GF-D8 (cell line): ENCODE measurements at places on chromosomes 4 and X.

DNA sequence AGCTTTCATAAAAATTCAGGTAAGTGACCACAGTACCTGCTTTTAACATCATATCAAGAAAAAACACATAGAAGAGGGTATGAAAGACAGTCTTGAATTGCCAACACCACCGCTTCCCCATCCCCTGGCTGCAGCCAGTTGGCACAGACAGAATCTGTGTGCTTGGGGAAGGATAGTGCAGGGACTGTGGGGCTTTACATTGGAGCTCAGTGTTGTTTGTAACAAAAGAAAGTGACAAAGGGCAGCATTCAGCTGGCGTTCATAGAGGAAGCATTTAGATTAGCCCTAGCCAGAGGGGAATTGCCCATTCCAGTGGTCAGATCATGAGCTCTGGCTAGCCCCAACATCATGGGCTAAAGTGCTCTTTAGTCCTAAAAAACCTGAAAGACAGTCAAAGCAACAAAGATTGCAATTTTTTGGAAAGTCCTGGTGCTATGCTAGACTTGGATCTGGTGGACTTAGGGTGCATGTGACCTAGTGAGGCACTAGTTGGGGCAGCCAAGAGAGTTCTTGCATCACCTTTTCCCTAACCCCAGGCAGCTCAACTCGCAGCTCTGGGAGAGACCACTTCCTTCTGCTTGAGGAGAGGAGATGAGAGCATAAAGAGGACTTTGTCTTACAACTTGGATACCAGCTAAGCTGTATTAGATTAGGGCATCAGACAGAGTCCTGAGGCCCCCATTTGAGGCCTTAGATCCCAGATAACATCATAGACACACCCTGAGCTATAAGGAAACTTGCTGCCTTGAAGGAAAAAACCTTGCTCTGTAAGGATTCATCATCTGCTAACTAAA, 1602.4 kb upstream of the ADGRL3 start:
- no peak for DNase-seq

DNA sequence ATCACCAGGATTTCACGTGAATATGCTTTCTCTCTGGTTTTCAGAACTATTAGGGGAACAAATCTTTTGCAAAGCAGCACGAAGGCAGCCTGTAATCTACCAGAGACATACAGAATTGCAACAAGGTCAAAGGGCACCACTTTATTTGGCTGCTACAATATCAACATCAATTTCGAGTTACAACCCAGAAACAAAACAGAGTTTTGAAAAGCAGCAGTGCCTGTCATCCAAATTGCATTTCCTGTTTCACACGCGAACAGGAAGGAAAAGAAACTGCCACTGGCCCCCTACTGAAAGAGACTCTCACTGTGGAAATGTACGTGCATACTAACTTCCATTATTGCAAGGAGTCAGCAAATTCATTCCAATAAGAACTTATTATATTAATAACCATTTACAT, 17.1 kb upstream of the C1QTNF7 start:
- DNase-seq, result no peak

GRCh38 chr4:504076-504475, 5.1 kb downstream of the PIGG start:
- DNase-seq, result no peak

DNA sequence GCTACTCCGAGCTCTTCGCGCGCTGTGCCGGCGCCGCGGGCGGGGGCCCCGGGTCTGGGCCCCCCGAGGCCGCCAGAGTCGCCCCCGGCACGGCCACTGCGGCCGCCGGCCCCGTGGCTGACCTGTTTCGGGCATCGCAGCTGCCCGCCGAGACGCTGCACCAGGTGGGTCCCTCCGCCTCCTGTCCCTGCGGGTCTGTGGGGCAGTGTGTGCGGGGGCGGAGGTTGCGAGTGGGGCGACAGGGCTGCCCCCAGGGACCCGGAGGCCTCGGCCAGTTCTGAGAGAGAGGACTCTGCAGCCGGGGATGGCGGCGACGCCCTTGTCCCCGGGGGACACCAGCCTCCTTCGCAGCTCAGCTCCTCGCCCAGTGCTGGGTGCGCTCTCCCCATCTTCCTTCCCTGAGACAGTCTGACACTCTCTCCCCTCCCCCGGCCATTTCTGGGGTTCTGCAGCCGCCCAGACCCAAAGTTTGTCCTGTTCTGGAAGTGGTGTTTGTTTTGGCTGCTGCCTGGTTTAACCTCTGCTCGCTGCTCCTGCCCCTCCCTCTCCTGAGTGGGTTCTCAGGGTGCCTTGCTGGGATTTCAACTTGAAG, 609 bp downstream of the REPS2 start:
- DNase-seq, result no peak

DNA sequence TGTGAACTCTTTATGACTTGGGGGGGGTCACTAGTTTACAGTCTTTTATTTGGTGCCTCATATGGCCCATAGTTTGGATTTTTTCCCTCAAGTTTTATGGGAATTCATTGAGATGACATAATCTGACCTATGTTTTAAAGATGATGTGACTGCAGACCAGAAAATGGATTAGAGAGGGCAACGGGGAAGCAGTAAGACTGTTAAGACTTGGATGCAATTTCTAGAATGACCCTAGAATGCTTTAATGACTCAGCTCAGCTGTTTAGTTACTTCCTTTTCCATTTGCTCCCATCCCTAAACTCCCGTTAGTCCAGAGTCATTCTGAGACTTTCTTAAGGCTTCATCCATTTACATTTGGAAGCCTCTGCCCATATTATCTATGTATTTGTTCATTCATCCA, 59.9 kb upstream of the PDGFRA start:
- no peak for DNase-seq

DNA sequence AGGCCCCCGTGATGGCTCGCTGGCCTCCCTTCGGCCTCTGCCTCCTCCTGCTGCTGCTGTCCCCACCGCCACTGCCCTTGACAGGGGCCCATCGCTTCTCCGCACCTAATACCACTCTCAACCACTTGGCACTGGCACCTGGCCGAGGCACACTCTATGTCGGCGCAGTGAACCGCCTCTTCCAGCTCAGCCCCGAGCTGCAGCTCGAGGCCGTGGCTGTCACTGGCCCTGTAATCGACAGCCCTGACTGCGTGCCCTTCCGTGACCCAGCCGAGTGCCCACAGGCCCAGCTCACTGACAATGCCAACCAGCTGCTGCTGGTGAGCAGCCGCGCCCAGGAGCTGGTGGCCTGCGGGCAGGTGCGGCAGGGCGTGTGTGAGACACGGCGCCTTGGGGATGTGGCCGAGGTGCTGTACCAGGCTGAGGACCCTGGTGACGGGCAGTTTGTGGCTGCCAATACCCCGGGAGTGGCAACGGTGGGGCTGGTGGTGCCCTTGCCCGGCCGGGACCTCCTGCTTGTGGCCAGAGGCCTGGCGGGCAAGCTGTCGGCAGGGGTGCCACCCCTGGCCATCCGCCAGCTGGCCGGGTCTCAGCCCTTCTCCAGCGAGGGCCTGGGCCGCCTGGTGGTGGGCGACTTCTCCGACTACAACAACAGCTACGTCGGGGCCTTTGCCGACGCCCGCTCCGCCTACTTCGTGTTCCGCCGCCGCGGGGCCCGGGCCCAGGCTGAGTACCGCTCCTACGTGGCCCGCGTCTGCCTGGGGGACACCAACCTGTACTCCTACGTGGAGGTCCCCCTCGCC, 3.0 kb downstream of the PLXNB3 start:
- no peak for DNase-seq

- DNase-seq, result no peak
Observed at GRCh38 chr4:85399270-85399669, 75.7 kb upstream of the ARHGAP24 start.

- DNase-seq, result no peak
Observed at GRCh38 chr4:182748283-182748682, 168.9 kb downstream of the DCTD start.

GRCh38 chrX:123830309-123830708, 29.5 kb upstream of the XIAP start:
- DNase-seq, result no peak

- no peak for DNase-seq
Observed at GRCh38 chr4:104395168-104395614, 99.5 kb downstream of the CXXC4 start.

DNA sequence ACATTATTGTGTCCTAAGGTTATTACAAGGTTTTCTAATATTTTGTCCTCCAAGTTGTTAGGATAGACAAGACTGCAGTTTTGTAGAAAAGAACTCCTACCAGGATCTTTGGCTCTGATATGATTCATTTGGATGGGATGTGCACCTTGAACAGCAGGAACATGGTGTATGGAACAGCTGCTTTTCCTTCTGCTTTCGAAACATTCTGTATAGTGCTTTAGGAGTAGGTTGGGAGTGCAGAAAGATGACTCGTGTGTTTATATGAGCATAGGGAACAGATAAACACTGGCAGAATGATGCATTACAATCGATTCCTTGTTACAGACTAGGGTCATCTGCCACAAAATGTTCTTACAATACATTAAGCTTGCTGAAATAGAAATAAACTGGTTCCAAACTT, 790.1 kb downstream of the DMD start:
- no peak for DNase-seq

GRCh38 chr4:183118141-183118540, 19.1 kb downstream of the WWC2 start:
- DNase-seq, result no peak

GRCh38 chr4:5051278-5052203, at the start of gene STK32B:
STK32B (plus strand) TSS chr4:5051480.
- DNase-seq, result no peak

DNA sequence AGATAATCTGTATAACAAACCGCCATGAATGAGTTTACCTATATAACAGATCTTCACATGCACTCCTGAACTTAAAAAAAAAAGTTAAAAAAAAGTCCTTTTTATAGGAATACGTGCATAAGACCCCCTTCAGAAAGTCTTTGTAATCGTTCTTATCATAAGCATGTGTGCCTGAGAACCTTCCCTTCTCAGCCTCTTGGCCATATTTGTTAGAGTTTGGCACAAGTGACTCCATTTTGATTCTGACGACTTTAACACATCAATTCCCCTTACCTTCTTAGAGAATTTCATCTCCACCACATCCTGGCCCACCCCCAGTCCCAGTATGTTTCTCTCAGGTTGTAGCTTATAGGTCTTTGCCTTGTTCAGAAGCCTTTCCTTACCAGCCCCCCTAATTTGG, 16.0 kb upstream of the ANXA5 start:
- no peak for DNase-seq

DNA sequence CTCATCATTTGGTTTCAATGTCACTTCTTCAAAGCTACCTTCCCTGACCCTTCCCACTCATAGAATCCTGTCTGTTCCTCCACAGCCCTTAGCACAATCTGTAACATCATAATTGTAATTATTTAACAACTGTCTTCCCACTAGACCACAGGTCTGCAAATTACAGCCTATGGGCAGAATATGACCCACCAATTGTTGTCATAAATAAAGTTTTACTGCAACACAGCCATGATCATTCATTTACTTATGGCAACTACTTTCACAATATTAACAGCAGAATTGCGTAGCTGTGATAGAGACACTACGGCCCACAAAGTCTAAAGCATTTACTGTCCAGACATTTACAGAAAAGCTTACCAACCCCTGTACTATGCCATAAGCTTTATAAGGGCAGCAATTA, 15.9 kb downstream of the USP46 start:
- DNase-seq, result no peak

DNA sequence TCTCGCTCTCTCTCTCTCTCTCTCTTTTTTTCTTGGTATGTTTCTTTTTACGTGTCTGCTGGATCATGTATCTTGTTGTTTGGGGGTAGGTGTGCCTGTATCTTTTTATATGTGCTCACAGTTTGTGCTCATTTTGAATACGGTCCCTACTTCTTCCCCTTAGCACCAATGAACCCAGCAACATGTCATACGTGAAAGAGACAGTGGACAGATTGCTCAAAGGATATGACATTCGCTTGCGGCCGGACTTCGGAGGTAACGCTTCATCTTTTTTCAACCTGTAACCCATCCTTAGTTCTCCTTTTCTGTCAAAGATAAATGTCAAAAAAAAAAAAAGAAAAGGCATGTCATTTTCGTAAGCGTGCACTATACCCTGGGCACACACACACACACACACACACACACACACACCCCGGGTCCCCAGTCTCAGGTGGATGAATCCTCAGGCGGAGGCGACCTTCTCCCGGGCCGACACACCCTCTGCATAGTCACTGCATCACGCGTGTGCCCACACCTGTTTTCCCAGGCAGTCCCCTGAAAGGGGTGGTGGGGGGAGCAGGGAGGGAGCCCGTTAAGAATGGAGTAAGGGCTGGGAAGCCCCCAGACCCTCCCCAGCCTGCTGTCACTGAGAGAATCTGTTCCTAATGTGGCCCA, 511 bp downstream of the GABRB1 start:
- no peak for DNase-seq

GRCh38 chrX:52870046-52870445, 2.2 kb upstream of the XAGE3 start:
- no peak for DNase-seq

DNA sequence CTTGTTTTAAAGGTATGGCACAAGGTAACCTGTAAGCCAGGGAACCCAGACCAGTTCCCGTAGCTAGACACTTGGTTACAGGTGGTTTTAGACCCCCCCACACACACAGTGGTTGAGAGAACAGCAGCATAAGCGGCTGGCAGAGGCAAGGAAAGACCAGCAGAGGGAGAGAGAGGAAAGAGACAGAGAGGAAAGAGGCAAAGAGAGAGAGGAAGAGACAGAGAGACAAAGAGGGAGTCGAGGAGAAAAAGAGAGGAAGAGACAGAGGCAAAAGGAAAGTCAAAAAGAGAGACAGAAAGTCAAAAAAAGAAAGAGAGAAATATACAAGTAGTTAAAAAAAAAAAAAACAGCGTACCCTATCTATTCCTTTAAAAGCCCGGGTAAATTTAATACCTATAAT, 19.5 kb upstream of the PCSK1N start:
- no peak for DNase-seq

DNA sequence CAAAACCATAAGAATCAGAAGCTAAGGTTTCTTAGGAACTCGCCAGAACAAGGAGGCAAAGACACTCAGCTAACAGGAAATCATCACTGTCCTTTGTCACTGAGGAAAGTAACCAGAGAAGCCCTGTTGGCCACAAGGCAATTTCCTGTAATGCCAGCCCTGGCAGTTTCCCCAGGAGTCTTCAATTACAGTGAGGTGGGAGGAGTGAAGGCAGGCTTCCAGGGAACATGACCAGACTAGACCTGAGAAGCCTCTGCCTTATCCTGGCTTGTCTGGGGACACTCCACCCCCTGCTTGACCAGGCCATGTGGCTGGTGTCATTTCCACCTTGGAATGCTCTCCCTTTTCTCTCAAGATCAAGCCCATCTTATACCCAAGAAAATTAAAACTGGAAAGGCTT, 125.3 kb downstream of the COL4A6 start:
- DNase-seq, result no peak

DNA sequence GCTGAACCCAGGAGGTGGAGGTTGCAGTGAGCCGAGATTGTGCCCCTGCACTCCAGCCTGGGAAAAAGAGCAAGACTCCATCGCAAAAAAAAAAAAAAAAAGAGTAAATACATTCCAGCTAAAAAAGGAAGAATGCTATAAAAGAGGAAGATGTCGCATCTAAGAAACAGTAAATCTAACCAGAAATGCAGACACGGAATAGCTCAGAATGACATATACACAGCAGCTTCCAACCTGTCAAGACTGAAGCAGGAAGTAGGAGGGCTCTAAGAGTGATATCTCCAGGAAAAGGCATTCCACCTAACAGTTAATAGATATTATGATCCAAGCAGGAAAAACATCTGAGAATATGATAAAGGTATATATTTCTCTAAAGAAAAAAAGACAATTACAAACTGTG, 16.0 kb downstream of the CLOCK start:
- no peak for DNase-seq
